Right ventricle myocardium superior (tissue), 1 donor: ENCODE measurements at places on chromosomes 4 and X.
A peak's percentile ranks its signal among the peaks of the same experiment; 100 is the strongest.

GRCh38 chr4:147829401-147830101, 97.7 kb downstream of the ARHGAP10 start:
- DNase-seq = peak; percentile 58

GRCh38 chr4:41204400-41204978, 9.9 kb downstream of the APBB2 start:
- DNase-seq = peak; percentile 59

DNA sequence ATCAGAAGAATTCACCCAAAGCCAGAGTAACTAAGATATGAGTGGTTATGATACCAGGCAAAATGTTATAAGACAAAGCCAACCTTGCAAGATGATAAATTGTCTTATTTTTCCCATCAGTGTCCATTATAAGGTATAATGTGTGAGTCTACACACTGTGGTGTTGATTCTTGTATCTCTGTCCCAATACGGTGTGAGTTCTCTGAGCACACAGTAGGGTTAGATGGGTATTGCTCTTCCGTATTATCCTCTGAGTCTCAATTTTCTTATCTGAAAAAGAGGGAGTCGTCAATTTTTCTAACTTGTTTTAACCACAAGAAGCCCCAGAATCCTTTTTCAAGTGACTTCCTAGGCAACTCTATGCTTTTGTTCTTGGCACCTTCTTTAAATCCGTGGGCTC, 69.9 kb downstream of the HMGB2 start:
- no peak for DNase-seq

GRCh38 chrX:52015794-52016193, 53.2 kb downstream of the MAGED4B start:
- DNase-seq = no peak

DNA sequence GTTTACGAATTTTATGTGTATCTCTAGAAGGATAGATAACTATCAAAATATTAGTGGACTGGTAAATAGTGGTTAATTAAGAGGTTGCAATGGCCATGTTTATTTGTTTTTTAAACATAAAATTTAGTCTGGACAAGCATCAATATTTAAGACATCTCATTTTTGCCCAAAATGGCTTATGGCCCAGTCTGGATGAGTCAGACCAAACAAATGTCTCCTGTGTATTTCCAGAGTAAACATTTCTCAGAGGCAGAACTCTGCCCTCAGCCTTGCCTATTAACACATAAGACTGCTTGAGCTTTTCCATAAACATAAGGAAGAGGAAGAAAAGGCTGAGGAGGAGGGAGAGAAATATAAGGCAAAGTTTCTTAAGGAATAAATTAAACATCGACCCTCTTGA, 277.1 kb upstream of the DIAPH2 start:
- no peak for DNase-seq

GRCh38 chrX:33379839-33380238, 168.5 kb upstream of the DMD start:
- DNase-seq = no peak

DNA sequence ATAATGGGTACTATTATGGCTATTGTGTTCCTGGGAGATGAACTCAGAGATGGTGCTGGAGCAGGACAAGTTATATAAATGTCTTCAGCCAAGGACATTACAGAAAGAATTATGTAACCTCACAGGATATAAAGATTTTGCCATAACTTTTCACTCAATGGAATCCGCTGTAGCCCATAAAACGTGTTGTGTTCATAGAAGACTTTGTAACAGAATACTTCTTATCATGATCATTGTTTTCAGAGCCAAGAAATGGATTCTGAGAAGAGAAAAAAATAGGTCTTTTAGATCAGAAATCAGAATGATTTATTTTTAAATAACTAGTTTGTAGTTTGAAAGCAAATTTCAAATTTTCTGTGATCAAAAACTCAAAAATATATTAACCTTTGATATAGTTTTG, 441.0 kb upstream of the TENM3 start:
- DNase-seq = no peak

- no peak for DNase-seq
Observed at GRCh38 chrX:19683358-19683757, 168.1 kb upstream of the MAP3K15 start.

GRCh38 chrX:111041018-111041462, 55.0 kb upstream of the PAK3 start:
- no peak for DNase-seq

DNA sequence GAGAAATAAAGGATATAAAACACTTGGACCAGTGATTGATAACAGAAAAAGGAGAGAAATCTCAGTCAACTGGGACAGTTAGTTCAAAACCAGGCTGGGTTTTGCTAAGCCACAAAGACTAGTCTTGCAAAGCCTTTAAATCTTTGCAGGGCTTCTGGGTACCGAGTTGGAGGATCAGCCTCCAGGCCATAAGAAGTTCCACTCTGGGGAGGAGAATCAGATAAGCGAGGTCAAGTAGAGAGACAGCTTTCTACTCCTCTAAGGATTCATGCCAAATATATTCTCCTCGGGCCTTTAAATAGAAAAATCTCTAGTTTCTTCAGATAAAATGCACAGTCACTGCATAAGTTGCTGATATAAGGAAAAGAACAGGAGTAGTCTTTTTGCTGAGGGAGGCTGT, 92.7 kb downstream of the MFAP3L start:
- no peak for DNase-seq

DNA sequence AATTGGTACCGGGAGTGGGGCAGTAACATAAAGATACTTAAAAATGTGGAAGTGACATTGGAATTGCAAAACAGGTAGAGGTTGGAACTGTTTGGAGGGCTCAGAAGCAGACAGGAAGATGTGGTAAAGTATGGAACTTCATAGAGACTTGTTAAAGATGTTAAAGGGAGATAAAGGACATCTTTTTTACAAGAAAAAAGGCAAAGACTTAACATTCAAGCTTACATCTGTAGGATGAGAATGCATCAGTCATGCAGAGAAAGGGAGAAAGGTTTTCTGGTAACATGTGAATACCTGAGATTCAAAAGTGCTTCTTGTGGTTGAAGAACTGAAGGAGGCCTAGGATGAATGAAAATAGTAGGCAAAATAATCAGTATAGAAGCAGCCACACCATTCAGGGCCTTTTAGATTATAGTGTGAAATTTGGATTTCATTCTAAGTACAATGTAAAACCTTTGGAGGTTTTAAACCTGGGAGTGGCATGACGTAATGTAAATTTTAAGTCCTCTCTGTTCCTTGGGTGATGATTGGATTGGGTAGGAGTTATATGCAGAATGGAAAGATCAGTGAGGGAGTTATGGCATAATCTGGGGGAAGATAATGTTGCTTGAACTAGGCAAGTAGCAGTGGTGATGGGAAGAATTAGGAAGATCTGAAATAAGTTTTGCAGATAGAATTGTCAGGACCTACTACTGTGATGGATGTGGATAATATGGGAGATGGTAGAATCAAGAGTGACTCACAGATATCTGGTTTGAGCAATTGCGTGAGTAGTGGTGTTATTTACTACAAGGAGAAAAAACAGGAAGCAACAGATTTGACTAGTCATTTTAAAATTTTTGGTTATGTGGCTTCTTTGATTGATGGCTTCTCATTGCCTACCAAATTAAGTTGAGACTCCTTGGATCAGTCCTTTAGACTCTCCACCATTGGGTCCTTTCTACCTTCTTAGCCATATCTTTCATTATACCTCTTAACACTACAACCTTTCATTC, 138.7 kb downstream of the VSIG4 start:
- DNase-seq = no peak

- no peak for DNase-seq
Observed at GRCh38 chr4:137896221-137896737, 345.9 kb downstream of the SLC7A11 start.

DNA sequence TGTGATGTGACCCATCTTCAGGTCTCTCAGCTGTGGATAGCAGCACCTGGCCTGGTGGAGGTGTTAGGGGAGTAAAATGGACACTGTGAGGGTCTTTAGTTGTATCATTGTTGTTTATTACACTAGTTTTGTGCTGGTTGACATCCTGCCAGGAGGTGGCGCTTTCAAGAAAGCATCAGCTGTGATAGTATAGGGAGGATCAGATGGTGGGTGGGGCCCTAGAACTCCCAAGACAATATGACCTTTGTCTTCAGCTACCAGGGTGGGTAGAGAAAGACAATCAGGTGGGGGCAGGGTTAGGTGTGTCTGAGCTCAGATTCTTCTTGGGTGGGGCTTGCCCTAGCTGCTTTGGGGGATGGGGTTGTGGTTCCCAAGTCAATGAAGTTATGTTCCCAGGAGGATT, 162.8 kb downstream of the PPP1R2C start:
- DNase-seq = no peak

DNA sequence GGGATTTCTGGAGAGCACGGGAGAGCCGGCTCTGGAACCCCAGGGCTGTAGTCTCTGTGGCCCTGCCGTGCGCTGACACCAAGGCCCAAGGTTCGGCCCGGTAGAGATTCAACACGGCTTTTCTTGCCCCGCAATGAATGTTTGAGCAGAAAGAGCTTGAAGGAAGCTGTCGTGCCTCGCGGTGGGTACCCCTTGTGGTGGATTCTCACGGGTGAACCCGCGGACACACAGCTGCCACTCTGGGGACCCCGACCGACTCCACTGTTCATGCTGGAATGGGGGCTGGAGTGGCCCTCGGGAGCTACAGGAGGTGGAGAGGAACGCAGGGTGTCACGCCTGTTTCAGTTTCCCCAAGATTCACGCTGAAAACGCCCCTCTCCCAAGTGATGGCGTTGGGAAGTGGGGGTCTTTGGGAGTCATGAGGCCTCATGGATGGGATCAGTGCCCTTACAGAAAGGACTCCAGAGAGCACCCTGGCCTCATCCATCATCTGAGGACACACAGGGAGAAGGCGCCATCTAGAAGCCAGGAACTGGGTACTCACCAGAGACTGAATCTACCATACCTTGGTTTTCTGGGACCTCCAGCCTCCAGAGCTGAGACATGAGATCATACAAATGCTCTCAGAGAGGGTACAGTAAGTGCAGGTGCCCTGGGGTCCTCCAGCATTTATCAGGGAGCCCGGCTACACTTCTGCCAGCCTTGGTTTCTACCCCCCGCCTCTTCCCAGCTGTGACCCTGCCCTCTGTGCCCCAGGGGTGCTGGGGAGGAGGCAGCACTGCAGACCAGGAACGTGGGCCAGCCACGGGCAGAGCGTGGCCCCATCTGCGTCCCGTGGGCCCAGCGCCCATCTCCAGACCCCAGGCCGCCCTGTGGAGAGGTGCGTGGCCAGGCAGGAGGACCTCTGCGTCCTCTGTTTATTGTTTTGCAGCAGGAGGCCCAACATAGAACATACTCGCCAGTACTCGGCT, 6.4 kb downstream of the SLC25A6 start:
- DNase-seq = no peak

- no peak for DNase-seq
Observed at GRCh38 chr4:52950226-52950625, 88.1 kb downstream of the RASL11B start.

GRCh38 chr4:48247142-48247877, 22.3 kb downstream of the TEC start:
- no peak for DNase-seq

DNA sequence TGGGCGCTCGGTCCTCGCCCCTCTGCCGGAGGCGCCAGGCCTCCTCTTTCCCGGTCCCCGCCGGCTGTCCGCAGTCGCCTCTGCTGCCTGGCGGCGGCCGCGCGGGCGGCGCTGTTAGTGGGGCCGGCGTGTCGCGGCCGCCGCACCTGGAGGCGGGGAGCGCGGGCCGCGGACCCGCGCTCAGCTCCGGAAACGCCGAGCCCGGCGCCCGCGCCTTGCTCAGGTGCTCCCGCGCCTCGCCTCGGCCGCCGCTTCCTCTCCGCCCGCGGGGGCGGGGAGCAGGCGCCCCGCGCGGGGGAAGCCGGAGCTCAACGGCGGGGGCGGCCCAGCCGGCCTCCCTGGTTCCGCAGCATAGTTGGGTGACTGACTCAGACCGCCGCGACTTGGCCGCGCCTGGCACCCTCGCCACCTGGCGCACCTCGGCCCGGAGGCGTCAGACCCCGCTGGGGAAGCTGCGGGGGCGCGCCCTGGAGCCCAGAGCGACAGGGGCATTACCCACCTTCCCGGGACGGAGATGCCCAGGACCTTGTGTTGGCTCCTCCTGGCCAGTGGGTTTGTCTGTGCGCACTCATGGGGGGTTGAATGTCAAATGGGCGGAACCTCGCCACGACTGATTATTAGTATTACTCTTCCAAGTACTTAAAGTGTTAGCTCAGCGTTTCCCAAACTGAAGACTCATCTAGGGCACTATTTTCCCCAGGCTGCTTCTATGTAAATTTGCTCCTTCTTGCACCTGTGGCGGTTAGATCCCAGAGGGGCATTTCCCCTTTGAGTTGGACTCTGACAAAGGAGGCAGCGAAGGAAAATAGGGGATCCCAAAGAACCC, at the start of gene ARAP2:
Gene ARAP2, minus strand, starts transcription at position 258 of the 826 bp plus-strand sequence. CDS start 15,028 bp downstream, outside the sequence.
- peak; percentile 57 for DNase-seq

DNA sequence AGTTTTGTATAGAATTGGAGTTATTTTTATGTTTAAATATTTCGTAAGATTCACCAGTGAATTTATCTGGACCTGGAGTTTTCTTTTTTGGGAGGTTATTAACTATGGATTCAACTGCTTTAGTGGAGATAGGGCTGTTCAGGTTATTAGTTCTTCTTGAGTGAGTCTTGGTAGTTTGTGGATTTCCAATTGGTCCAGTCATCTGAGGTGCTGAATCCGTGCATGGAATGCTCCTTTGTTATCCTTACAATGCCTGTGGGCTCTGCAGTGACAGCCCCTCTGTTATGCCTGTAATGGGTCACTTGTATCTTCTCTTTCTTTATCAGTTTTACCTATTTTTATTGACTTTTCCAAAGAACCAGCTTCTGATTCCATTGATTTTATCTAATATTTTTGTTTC, 15.4 kb upstream of the NKX1-1 start:
- no peak for DNase-seq

DNA sequence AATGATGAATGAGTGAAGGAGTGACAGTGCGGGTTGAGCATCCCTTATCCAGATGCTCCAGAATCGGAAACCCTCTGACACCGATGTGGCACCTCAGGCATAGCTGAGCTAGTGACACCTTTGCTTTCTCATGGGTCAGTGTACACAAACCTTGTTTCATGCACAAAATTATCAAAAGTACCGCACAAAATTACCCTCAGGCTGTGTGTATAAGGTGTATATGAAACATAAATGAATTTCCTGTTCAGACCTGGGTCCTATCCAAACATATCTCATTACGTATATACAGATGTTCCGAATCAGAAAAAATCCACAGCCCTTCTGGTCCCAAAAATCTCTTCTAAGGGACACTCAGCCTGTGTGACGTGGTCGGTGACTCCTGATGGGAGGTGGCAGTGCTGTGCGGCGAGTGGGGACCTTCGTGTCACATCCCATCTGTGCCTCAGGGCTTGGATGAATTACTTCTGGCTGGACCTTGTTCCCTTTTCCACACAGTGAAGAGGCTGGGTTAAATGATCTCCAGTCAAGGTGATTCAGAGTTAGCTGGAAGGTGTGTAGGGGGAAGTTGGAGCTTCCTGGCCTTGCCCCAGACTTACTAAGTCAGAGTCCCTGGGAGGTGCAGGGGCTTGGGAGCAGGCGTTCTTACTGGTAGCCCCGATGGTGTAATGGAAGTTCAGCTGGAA, 18.8 kb downstream of the RGS12 start:
- DNase-seq = peak; percentile 8

GRCh38 chrX:33784548-33784947, 347.6 kb downstream of the FAM47A start:
- no peak for DNase-seq

GRCh38 chr4:145090380-145090779, 7.6 kb downstream of the ANAPC10 start:
- no peak for DNase-seq
